ENCODE measurements at places on chromosomes 16 and 17. TPM values are rescaled to one million over a fixed set of nuclear protein-coding genes. Genes with fewer than 3 reads are reported as not detected.

Gene ZNF19
- total RNA-seq: 2.3 TPM

Gene FA2H
- 37.1 TPM for total RNA-seq

Gene SMTNL2
- 0.42 TPM for total RNA-seq

Gene RAMP2
- 0.98 TPM for total RNA-seq

Gene GJD3
- total RNA-seq: 1.2 TPM

Gene PLA2G10
- total RNA-seq: 0.30 TPM

Gene NPIPB9
- total RNA-seq: 1.7 TPM

Gene FOXL1
- 1.0 TPM for total RNA-seq

Gene FBXL16
- 2.6 TPM for total RNA-seq

Gene HOXB1
- total RNA-seq: not detected

Gene PYY
- not detected for total RNA-seq

Gene GUCY2D
- total RNA-seq: not detected

Gene TLCD3A
- 56.8 TPM for total RNA-seq
